ENCODE measurements at places on chromosomes 4 and X. TPM values are rescaled to one million over a fixed set of nuclear protein-coding genes. Genes with fewer than 3 reads are reported as not detected.

SMIM10L2A gene
- 0.31 TPM for total RNA-seq

MAOA gene
- total RNA-seq, result 0.31 TPM

HS6ST2 gene
- total RNA-seq, result not detected

BMX gene
- 0.10 TPM for total RNA-seq

KLHL13 gene
- 0.63 TPM for total RNA-seq

MAGED4 gene
- 0.10 TPM for total RNA-seq

GABRB1 gene
- not detected for total RNA-seq

All from mononuclear cell (primary cell).